ENCODE measurements at places on chromosomes 12 and 14.

- DNase-seq: no peak
These were observed 92.1 kb downstream of the ETV6 start for GRCh38 chr12:11741434-11742092.

GRCh38 chr12:126681676-126682075, 1585.3 kb upstream of the TMEM132C start:
- DNase-seq: no peak

DNA sequence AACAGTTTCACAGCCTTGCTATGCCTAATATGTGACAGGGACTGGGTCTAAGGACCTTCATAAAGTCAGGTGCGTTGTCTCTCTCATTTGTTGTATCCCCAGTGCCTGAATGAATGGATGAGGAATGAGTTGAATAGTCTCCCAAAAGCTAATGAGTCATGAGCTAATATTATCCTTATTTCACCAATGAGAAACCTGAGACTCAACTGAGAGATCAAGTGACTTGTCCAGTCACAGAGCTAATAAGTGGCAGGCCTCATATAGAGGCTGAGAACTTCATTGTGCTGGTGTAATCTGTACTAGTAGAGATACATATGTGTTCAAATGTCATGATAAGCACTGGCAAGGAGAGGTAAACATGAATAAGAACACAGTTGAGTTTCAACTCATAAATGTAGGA, 612.4 kb downstream of the NRXN3 start:
- DNase-seq: no peak

- DNase-seq: no peak
These were observed 54.2 kb downstream of the SUSD6 start for GRCh38 chr14:69665631-69666030.

DNA sequence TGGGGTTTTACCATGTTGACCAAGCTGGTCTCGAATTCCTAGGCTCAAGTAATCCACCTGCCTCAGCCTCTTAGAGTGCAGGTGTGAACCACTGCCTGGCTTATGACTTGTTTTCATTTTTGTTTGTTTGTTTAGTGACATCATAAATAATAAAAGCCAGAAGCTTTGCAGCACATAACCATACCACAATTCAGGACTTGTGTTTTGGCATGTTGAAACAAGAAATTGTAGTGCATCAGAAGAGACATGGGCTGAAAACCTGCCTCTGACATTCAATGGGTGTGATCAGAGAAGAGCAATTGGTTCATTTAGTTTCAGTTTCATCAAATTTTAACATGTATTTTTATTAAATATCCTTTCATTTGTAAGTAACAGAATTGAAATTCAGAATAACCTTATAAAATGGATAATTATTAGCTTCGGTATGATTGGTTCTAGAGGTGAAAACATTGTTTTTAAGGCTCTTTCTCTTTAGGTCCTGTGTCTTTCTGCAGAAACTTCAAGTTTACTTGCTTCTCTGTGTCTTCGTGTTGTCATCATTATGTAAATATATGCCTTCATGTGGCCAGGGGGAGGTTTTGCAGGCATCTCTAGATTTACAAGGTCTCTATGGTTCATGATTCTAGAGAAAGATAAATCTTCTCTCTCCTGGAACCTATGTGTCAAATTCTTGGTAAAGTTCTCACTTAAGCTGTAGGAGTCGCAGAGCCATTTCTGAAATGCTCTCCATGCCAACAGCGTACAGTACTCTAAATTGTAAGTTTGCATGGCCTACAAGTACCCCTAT, 312.0 kb downstream of the KCNC2 start:
- DNase-seq: no peak

GRCh38 chr14:25108959-25109358, 59.0 kb upstream of the STXBP6 start:
- DNase-seq: no peak

DNA sequence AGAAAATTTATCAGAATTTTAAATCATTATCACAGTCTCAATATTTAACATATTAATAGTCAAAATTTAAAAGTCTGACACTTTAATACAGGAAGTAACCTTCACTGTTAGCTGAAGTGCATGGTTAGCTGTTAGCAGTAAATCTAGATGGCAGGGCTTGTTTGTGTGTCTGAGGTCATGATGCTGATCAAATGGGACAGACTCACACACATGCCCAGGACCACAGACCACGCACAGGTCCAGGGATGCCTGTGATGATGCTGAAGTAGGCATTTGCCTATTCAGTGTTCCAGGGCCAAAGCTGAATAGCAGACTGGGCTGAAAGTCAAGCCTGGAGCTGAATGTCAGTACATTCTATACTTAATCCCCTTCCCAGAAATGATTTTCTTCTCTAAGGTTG, 20.5 kb downstream of the FNTB start:
- no peak for DNase-seq

DNA sequence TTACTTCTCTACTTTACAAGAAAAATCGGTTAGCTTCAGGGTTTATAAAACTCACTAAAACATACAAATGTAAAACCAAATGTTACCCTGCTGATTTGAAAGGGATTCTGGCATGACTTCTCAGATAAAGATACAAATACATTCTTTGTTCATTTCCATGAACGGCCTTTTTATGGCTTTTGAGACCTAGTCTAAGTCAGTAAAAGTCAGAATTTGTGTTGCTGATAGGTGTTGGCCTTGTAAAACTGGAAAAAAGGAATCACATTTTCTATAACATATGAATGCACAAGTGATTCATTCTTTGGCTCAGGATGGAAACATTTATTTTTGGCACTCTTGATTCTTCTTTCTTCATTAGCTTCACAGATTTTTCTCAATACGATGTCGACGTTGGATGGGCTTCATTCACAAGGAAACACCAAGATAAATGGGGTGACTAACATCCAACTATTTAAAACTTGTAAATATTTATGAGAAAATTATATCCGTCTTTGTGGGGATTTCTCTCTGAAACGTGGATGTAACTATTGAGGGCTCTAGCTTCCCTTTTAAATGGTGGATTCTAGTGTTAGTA, 27.0 kb upstream of the CPM start:
- no peak for DNase-seq

DNA sequence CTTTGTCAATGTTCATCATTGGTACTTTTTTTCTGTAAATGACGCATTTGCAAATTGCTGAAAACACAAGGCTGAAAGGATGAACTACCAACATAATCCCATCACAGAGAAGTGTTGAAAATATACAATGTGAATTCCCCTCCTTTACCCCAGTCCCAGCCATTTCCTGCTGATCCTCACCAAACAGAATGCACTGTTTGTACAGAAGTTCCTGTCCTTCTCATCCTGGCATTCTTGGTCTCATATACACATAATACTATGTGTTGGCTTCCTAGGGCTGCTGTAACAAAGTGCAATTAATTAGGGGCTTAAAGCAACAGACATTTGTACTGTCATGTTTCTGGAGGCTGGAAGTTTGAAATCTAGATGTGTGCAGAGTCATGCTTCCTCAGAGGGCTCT, 836.2 kb upstream of the MGAT4C start:
- no peak for DNase-seq

GRCh38 chr12:115351514-115352077, 667.6 kb upstream of the TBX3 start:
- DNase-seq: no peak

DNA sequence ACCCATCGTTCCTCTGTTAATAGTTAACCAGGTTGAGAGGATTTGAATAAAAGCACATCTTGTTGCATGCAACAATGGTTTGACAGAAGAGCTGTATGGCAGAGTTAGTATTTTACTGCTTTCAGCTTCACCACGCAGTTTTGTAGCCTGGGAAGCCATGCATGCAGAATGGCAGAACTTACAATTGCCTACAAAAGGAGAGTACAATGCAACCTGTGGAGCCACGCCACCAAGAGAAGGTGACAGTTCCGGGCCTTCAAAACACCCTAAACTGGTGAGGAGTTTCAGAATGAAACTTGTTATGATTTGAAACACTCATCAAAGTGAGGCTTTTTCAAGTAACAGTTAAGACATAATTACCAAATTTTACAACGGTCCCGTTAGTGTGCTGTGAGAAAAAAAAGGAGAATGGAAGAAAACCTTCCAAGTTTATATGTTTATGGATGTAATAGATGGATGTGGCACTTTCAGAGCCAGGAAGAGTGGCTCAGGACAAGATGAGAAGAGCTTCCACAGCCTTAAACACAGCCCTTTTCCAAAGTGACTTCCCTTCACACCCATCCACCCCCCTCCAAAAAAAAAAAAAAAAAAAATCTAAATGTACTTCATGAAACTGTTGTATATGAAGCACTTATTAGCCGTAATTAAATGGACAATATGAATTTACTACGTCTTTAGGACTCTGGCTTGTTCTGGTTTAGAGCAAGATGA, 158.7 kb downstream of the EGLN3 start:
- no peak for DNase-seq

GRCh38 chr12:32116897-32117296, 10.2 kb downstream of the BICD1 start:
- no peak for DNase-seq

- no peak for DNase-seq
These were observed 22.5 kb downstream of the TESC start for GRCh38 chr12:117076410-117077372.

DNA sequence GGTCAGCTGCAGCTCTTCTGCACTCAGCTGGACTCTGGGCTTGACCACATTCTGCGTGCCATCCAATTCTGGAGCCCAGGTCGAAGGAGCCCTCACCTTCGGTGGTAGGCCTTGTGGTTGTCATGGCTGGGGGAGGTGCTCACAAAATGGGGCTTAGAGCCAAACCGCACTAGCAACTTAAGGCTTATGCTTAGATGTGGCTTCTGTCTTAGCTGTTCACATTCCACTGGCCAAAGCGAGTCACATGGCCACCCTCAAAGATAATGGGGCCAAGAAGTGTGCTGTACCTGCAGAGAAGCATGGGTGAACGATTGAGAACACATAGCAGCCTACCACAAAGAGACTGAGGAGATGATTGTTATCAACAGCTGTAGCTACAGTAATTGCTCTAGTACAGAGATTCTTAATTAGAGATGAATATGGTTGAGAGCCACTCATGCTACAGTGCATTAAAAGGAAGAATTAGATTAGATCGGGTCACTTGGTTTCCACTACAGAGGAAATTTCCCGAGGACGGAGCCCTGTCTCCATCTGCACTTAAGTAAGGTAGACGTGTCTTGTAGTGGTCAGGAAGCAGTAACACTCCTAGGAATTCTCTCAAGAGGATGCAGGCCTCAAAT, 334.6 kb upstream of the FKBP4 start:
- DNase-seq: no peak

GRCh38 chr12:67085699-67086098, 183.5 kb upstream of the CAND1 start:
- no peak for DNase-seq

DNA sequence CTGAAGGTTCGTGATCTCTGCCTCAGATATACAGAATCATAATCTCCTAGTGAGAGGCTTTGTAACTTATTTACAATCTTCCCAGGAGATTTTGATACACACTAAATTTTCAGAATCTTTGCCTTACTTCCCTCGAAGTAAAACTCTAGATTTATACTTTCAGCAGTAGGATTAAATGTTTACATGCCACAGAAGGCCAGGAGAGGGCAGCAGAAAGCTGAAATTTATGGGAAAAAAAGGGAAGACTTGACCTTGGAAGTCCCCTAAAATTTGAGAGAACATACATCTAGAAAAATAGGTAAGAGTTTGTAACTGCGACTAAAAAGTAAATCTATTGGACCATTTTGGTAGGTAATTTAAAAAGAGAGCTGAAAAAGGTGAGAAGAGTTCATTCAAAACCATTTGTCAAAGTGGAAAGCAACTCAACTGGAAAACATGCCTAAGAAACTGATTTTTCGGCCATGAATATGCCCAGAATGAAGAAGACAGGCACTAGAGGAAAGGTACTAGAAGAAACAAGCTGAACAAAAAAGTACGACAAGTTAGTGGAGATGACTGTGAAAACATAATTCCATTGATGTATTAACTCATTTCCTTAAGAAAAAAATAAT, 242.0 kb upstream of the MDGA2 start:
- no peak for DNase-seq

- no peak for DNase-seq
These were observed 451.1 kb downstream of the TMEM117 start for GRCh38 chr12:44286821-44287505.

DNA sequence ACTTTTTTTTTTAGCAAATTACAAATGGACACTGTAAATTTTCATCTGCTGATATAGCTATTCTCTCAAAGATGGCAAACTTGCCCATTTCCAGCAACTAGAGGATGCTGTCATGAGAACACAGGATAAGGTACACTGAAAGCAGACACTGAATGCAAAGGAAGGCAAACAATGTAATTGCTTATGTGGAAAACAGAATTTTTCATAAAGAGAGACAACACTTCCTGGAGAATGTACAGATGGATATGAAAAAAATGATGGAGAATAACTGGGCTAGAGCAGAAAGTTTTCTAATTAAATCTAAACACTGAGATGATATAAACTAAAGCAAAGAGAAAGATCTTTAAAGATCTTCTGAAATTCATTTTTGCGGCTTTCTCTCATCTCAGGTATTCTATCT, 581 bp downstream of the CD69 start:
- DNase-seq: no peak

DNA sequence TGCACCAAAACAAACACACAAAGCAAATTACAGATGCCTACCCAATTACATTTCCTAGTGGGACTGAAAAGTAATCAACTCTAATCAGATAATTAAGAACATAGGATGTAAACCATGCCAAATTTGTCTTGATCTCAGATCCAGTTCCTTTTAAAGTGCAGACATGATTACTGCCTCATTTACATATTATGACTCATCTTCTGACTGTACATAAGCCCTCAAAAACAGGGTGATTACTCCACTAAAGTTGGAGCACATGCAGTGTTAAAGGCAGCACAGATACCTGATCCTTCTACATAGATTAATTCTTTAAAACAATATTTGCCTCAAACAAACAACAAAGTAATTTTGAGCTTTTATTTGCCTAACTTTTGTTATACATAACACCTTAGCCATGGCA, 337.2 kb downstream of the RPS29 start:
- DNase-seq: no peak

GRCh38 chr12:67647799-67648520, 585 bp upstream of the DYRK2 start:
- DNase-seq: peak; percentile 42

GRCh38 chr14:68791902-68792677, 777 bp downstream of the ZFP36L1 start:
- no peak for DNase-seq

- no peak for DNase-seq
These were observed 220.3 kb downstream of the KTN1 start for GRCh38 chr14:55800156-55800785.

GRCh38 chr12:66044731-66045130, 85.8 kb downstream of the LLPH start:
- no peak for DNase-seq

DNA sequence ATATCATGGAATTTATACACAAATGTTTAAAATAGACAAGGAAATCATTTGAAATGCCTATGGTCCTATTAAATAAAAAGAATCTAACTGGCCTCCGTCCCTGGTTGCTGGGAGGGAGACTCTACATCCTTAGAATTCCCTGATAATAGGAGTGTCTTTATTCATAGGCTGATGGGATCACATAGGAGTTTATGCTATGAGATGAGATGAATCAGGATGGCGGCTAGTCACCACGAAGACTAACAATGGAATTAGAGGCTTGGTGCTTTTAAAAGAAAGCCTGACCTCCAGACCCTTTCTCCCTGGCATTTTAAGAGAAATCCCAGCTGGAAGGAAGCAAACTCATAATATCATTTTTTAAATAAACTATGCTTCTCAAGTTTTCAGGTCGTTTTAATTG, 69.7 kb downstream of the SEC23A start:
- no peak for DNase-seq

- no peak for DNase-seq
These were observed 54.1 kb upstream of the YARS2 start for GRCh38 chr12:32809846-32810245.

- no peak for DNase-seq
These were observed 96.3 kb downstream of the C12orf75 start for GRCh38 chr12:105426766-105427165.

All from stimulated activated CD4-positive, alpha-beta T cell treated with anti-CD3 and anti-CD28 coated beads, Interleukin-2, amount 100 ng/mL, for 24 hours (primary cell).